ENCODE measurements at places on chromosomes 4 and X. TPM values are rescaled to one million over a fixed set of nuclear protein-coding genes. Genes with fewer than 3 reads are reported as not detected.

- no peak for DNase-seq
Observed at GRCh38 chr4:139712882-139713281, 47.3 kb downstream of the MGST2 start.

The XAGE1A gene
- not detected for total RNA-seq

The DAPP1 gene
- 24.4 TPM for total RNA-seq

The HTN3 gene
- not detected for total RNA-seq

DNA sequence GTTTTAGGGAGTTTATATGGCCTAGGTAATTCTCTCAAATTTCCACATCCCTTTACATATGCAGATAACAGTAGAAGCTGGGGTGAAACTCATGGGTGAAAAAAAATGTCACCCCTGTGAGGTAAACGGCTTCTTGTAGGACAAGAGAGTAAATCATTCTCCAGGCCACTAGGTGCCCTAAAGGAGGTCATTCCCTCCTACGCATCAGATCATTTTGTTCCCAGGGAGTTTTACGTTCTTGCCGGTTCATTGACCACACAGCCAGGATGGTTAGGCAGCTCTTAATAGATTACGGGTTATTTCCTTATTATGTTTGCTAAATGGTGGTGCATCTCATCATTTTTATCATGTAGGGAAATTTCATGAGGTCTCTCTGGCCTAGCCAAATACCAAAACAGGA is 225.8 kb upstream of the NOCT start:
- DNase-seq: no peak

The GSPT2 gene
- 6.9 TPM for total RNA-seq

The GALNTL6 gene
- not detected for total RNA-seq

The GAGE1 gene
- not detected for total RNA-seq

- peak; percentile 39 for DNase-seq
Observed at GRCh38 chr4:7434766-7435150, at the start of gene PSAPL1. PSAPL1 (minus strand) TSS chr4:7434930; CDS start chr4:7434879, 51 bp downstream.
